ENCODE measurements at places on chromosomes 13 and 19.

DNA sequence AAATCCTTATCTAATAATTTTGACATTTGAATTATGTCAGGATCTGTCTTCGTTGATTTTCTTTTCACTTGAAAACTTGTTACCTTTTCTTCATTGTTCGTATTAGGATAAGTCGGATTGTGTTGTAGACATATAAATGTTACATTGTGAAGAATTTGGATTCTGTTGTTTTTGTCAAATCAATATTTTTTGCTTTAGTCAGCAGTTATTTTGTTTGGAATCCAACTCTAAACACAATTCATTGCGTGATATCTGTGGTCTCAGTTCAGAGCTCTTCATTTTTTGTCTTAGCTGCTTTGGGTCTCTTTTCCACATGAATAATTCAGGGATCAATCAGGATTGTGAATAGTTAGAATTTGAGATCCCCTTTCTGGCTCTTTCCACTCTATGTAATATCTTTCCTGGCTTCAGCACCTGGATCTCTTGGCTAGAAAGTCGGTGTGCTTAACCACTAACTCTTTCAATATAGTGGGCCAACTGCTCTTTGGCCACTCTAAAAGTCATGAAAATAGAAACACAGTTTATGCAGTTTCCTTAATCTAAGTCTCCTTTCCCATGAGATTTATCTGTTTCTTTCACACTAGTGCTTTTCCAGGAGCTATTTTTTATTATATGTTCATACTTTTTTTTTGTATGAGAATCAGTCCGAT lies 2494.2 kb upstream of the PCDH20 start:
- DNase-seq = no peak

DNA sequence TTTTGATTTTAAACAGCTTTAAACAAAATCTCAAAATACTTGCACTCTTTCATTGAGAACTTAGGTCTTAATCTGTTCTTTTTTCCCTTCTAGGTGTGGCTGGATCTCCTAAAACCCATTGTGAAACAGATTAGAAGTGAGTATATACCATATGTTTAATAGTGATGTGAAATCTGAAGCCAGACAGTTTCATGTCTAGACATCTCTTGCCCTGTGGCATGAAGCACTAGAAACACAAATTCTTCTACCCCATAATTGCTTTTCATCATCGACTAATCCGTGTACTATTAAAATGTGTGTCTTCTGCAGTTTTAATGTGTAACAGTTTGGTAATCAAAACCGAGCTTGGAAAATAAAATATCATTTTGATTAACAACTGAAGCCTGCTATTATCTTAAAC lies 188.2 kb upstream of the RNF113B start:
- DNase-seq = no peak

DNA sequence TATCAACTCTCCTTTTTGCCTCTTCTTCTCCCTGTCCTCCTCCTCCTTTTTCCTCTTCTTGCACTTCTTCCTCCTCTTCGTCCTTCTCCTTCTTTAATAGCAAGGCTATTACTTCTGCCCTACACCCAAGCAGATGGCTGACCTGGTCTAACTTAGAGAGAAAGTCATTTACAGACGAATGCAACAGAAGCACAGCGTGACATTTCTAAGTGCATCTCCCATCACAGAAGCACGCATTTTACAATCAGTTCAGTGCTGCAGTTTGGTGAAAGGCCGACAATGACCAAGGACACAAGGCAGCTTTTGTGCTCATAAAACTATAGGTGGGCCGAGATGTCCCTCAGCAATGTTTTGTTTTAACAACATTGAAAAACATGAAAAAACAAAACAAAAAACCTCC lies 231.5 kb downstream of the FGF14 start:
- DNase-seq = no peak

GRCh38 chr19:50836543-50837195 lies 3.3 kb upstream of the KLK15 start:
- DNase-seq = no peak

DNA sequence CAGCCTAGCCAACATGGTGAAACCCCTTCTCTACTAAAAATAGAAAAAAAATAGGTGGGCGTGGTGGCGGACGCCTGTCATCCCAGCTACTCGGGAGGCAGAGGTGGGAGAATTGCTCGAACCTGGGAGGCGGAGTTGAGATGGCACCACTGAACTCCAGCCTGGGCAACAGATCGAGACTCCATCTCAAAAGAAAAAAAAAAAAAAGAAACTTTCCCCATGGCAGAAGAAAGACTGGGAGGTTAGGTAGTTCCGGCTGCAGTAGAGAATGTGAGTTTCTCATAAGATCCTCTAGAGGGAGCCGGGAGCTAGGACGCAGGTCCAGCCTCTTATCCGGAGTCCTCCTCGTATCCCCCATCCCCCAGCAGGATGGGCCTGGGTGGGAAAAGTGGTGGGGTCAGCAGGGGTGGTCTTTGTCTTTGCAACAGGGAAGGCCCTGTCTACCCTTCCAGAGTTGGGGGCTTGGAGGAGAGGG lies 13.2 kb upstream of the CREB3L3 start:
- DNase-seq = peak; percentile 85

- DNase-seq = no peak
Observed at GRCh38 chr19:8451885-8452284, 7.1 kb downstream of the HNRNPM start.

Data from HEK293T (cell line).